Activated naive CD8-positive, alpha-beta T cell treated with anti-CD3 and anti-CD28 coated beads, Interleukin-2, amount 10 ng/mL, durations not matched to agents 7 days and 5 days (primary cell): ENCODE measurements at places on chromosomes 5 and 9.

GRCh38 chr9:31520301-31521085 lies 864.0 kb upstream of the ACO1 start:
- H3K27me3 ChIP-seq = no peaks in the 10 kb centered on the region
- H3K4me3 ChIP-seq = no peak overlapping the region
- no peaks in the 10 kb centered on the region for H3K4me1 ChIP-seq
- DNase-seq = no peak
- no peak overlapping the region for H3K27ac ChIP-seq

- no peaks in the 10 kb centered on the region for H3K36me3 ChIP-seq
- H3K4me1 ChIP-seq = peaks cover 21% of the 10 kb centered on the region
- no peak for DNase-seq
- no peak overlapping the region for H3K27ac ChIP-seq
- no peaks in the 10 kb centered on the region for H3K27me3 ChIP-seq
These were observed 71.5 kb downstream of the ARHGAP26 start for GRCh38 chr5:142841511-142842265.

- no peak for DNase-seq
- peaks cover 2% of the 10 kb centered on the region for H3K36me3 ChIP-seq
- no peak overlapping the region for H3K4me3 ChIP-seq
- peaks cover 8% of the 10 kb centered on the region for H3K27me3 ChIP-seq
- no peaks in the 10 kb centered on the region for H3K4me1 ChIP-seq
These were observed 109.8 kb upstream of the TBC1D2 start for GRCh38 chr9:98365227-98365669.

DNA sequence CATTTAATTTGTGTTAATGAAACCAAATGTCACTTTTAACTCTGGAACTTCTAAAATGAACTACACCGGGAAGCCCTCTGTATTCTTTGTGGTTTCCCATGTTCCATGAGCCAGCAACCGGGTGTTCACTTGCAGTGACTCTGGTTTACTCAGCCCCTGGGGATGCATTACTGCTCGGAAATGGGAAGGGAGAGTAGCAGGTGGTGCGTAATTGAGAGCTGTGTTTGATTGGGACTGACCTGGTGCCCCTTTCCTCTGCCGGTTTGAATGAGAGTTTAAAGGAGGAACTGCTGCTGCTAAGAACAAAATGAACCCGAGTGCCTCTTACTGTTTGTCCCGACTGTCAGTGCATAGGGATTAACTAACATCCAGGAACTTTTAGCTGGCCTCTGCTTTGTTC lies 100.1 kb upstream of the DHFR start:
- peaks cover 59% of the 10 kb centered on the region for H3K36me3 ChIP-seq
- peak overlapping the region; percentile 86 for H3K27ac ChIP-seq
- peak overlapping the region; percentile 69 for H3K4me3 ChIP-seq
- DNase-seq = no peak

GRCh38 chr5:2739360-2740050 lies 12.0 kb downstream of the IRX2 start:
- no peaks in the 10 kb centered on the region for H3K36me3 ChIP-seq
- peaks cover 57% of the 10 kb centered on the region for H3K27me3 ChIP-seq
- no peaks in the 10 kb centered on the region for H3K4me1 ChIP-seq
- H3K27ac ChIP-seq = no peak overlapping the region

- no peak for DNase-seq
- no peak overlapping the region for H3K27ac ChIP-seq
- no peaks in the 10 kb centered on the region for H3K36me3 ChIP-seq
- peaks cover 5% of the 10 kb centered on the region for H3K27me3 ChIP-seq
- H3K4me3 ChIP-seq = no peak overlapping the region
These were observed 567.9 kb upstream of the DAB2 start for GRCh38 chr5:39992617-39993202.

DNA sequence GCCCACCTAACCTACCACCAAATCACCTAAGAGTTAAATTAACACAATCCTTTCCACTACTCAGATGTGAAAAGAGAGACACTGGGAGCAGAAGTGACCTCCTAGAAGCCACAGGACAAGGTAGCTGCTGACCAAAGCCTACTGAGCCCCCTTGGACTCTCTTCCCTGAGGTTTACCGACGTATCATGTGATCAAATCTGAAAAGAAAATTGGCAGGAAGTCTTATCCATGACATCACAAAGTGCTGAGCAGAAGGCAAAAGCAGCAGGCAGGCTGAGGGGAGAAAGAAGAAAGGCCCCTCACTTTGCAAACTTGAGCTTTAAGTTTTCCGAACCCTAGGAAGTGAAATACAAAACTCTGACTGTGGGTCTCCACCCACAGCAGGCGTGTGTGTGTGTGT lies 11.1 kb downstream of the PRELID2 start:
- peaks cover 2% of the 10 kb centered on the region for H3K27me3 ChIP-seq
- H3K36me3 ChIP-seq = no peaks in the 10 kb centered on the region
- no peaks in the 10 kb centered on the region for H3K4me1 ChIP-seq
- no peak for DNase-seq

GRCh38 chr9:13439685-13440476 lies 160.4 kb upstream of the MPDZ start:
- no peaks in the 10 kb centered on the region for H3K4me1 ChIP-seq
- no peak overlapping the region for H3K4me3 ChIP-seq
- H3K27me3 ChIP-seq = no peaks in the 10 kb centered on the region
- H3K36me3 ChIP-seq = no peaks in the 10 kb centered on the region
- no peak overlapping the region for H3K27ac ChIP-seq
- no peak for DNase-seq

GRCh38 chr5:115243412-115243811 lies 19.3 kb downstream of the PGGT1B start:
- no peaks in the 10 kb centered on the region for H3K27me3 ChIP-seq
- peaks cover 5% of the 10 kb centered on the region for H3K4me1 ChIP-seq
- DNase-seq = no peak

DNA sequence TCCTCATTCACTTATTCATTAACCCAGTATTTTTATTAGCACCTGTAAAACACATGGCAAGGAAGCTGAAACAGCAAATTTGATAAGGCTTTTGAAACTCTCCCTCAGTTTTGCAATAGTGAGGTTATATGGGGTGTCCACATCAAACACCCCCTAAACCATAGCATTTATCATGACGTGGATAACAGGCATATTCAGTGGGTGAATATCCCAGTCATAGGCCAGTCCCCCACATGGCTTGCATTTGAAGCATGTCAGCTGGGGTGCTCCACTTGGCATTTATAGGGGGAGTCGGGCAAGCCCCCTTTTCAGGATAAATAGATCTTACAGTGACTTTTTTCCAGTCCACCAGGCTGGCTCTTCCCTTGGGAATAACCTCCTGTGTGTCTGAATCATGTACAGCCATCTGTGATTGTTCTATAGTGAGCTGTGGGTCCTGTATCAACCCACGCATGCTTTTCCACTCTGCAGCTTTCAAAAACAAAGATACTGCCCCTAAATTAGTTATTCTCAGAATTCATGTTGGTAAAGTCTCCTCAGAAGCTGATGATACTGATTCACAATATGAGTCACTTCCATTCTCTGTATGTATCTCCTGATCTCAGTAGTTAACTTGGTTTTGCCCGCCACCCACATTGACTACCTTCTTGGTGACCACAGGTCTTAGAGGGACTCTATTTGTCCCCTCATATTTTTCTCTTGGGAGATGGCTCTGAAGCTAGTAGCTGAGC lies 84.4 kb upstream of the SPIN1 start:
- peak; percentile 51 for DNase-seq
- peak overlapping the region; percentile 86 for H3K4me3 ChIP-seq
- peaks cover 6% of the 10 kb centered on the region for H3K27me3 ChIP-seq
- peaks cover 5% of the 10 kb centered on the region for H3K36me3 ChIP-seq
- H3K27ac ChIP-seq = peak overlapping the region; percentile 97

- no peaks in the 10 kb centered on the region for H3K36me3 ChIP-seq
- DNase-seq = no peak
- no peak overlapping the region for H3K4me3 ChIP-seq
- peaks cover 10% of the 10 kb centered on the region for H3K27me3 ChIP-seq
- H3K4me1 ChIP-seq = no peaks in the 10 kb centered on the region
These were observed 115.9 kb downstream of the ACTBL2 start for GRCh38 chr5:57366744-57367143.

- H3K27ac ChIP-seq = peak overlapping the region; percentile 1
- H3K27me3 ChIP-seq = no peaks in the 10 kb centered on the region
- peaks cover 17% of the 10 kb centered on the region for H3K36me3 ChIP-seq
- peak overlapping the region; percentile 10 for H3K4me3 ChIP-seq
These were observed 20.2 kb downstream of the GRAMD2B start for GRCh38 chr5:126443374-126443851.

DNA sequence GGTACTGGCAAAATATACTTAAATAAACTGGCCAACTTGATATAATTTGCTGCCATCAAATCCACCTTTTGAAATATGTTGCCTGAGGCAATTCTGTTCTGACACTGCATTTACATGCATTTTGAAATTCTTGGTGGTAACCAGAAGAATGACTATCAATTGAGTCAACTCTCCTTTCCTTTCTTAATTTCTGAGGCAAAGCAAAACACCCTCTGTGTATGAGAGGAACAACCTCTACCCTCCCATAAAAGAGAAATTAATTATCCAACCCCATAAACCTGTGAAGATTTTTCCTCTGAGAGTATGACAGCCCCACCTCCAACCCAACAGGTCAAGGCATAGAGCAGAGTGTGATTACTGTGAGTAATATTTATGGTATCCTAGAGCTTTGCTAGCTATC lies 286.8 kb downstream of the NR2F1-AS1 start:
- H3K27me3 ChIP-seq = no peaks in the 10 kb centered on the region
- no peak for DNase-seq
- H3K4me1 ChIP-seq = no peaks in the 10 kb centered on the region
- H3K36me3 ChIP-seq = no peaks in the 10 kb centered on the region
- no peak overlapping the region for H3K4me3 ChIP-seq

DNA sequence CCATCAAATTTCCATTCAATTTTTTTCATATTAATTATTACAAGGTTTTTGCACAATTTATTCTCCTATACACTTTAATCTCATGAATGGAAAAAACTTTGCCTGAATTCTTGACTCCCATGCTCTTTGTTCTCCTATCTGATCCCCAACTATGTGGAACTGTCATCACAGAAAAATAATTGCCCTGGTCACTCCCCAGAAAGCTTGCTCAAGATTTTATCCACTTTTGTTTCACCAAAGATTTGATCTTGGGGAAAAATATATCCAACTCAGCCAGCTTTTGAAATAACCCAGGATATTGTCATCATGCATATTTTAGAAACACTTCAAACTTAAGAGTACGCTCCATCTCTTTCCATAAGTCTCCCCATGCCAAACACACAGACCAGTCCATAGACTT lies 77.7 kb upstream of the PPP2R2B start:
- no peaks in the 10 kb centered on the region for H3K36me3 ChIP-seq
- no peak overlapping the region for H3K27ac ChIP-seq
- H3K4me3 ChIP-seq = no peak overlapping the region
- no peak for DNase-seq
- H3K27me3 ChIP-seq = peaks cover 17% of the 10 kb centered on the region
- no peaks in the 10 kb centered on the region for H3K4me1 ChIP-seq

DNA sequence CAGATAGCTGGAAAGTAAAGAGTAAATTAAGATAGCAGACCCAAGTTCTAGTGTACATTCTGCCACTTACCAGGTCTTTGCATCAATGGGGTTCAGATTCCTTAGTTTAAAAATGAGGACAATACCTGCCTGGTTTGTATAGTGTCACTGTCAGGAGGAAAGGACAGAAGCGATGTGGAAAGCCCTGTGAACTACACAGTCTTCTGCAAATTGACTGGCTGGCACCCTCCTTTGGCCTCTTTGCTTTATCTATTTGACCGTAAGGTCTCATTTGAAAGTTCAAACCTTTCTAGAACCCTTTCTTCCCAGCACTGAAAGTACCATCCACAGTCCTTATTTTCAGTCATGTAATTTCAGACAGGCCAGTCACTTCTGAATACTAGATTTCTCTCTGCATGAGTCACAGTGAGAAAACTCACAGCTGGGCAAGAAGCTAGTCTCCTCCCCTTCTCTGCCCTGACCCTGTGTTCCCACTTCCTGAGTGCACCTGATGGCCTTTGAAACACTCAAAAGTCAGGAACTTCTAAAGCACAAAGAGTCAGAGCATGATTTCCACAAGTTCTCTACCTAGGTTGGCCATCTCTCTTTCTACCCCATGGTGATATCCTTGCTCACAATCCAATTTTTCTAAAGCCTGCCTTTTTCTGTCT lies 91.3 kb upstream of the RASEF start:
- no peak overlapping the region for H3K4me3 ChIP-seq
- H3K4me1 ChIP-seq = peaks cover 5% of the 10 kb centered on the region
- no peak for DNase-seq
- no peaks in the 10 kb centered on the region for H3K36me3 ChIP-seq
- H3K27ac ChIP-seq = no peak overlapping the region

DNA sequence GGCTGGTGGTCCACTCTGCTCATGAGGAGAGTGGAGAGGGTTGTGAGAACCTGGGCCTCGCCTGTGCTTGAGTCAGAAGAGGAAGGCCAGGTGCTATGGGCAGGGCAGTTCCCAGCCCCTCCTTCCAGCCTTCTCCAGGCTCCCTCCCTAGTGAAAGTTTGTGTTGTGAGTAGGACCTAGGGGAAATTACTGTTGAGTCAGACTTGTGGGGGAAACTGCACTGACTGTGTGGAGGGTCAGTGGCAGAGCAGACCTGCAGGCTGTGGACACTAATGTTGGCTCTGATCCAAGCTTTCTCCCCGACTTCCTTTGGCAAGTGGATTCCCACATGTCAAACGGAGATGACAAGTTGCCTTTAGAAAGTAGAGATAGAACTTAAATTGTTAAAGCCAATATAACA lies 102.6 kb downstream of the ARHGAP26 start:
- H3K27me3 ChIP-seq = no peaks in the 10 kb centered on the region
- no peaks in the 10 kb centered on the region for H3K4me1 ChIP-seq
- no peak overlapping the region for H3K4me3 ChIP-seq

DNA sequence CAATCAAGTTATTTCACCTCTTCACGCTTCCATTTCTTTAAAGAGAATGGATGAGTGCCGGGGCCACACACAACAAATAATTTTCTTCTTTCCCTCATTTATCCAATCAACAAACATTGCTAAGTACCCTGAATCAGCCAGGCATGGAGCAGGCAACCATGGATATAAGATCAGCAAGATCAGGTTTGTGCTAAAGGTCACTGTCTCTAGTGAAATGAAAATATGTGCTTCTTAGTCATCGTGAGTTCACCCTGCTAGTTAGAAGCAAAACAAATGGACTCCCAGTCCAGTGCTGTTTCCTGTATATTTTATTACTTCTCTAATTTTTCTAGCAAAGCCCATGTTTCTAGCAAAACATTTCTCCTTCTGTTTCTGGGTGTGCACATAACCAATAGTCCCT lies 629.2 kb downstream of the BNC2 start:
- no peaks in the 10 kb centered on the region for H3K27me3 ChIP-seq
- H3K27ac ChIP-seq = no peak overlapping the region
- H3K36me3 ChIP-seq = no peaks in the 10 kb centered on the region
- no peak for DNase-seq
- H3K4me3 ChIP-seq = no peak overlapping the region
- no peaks in the 10 kb centered on the region for H3K4me1 ChIP-seq
